ENCODE measurements at places on chromosomes 2 and 18.
A peak's percentile ranks its signal among the peaks of the same experiment; 100 is the strongest.

DNA sequence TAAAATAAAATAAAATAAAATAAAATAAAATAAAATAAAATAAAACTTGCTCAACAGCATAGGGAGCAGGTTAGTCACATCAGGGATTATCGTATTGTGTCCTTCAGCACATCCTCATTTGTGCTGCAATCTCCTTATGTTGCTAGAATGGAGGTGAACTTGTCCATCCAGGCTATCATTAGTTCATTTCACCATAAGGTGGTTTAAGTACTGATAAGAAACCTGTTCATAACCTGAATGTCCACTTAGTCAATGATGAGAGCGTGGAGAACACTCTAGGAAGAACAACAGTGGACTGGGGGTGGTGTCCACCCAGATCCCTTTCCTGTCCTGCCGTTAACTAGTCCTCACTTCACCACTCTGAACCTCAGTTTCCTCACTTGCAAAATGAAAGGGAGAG is 21.9 kb downstream of the DHRS9 start:
- DNase-seq = no peak

DNA sequence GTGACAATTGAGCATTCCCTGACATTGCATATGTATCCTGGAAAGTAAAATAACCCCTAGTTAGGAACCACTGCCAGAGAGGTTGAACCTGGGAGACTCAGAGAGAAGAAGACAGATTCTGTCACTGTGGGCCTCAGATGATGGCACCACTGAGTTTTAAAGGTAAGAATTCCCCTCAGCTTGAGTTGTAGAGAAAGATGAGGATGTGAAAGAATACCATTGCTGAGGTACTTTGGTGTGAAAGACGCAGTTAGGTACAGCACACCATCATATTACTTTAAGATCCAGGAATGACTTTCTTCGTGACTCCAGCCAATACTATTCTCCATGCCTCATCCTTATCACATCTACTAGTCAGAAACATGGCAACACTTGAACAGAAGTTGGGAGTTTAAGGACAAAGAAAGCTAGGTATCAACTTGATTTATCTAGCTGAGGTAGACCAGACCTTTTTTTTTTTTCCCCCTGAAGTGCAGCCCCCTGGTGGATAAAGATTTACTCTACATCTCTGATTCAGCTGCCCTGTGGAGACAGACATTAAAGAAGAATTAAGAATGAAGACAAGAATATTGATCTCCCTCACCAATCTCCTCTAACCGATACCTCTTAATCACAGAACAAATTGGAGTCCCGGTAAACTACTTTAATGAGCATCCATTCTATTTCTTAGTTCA is 630.5 kb upstream of the FANCL start:
- DNase-seq = no peak

GRCh38 chr2:47028846-47029560 is 113.4 kb upstream of the MCFD2 start:
- no peak for DNase-seq

- no peak for DNase-seq
Measured at GRCh38 chr18:9726175-9726574, 18.1 kb downstream of the RAB31 start.

DNA sequence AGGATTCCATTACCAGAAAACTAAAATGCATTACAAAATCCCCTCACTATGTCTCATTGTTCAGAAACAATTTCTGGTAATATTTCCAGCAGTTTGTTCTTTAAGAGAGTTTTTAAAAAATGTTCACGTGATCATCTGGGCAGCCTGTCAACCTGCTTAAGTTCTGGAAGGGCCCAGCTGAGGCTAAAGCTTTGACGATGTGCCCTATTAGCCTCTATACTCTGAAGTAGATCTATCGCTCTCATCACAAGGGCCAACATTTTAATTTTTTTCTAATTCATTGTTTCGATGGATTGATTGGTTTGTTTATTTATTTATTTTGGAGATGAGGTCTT is 205.8 kb downstream of the PRKCE start:
- no peak for DNase-seq

DNA sequence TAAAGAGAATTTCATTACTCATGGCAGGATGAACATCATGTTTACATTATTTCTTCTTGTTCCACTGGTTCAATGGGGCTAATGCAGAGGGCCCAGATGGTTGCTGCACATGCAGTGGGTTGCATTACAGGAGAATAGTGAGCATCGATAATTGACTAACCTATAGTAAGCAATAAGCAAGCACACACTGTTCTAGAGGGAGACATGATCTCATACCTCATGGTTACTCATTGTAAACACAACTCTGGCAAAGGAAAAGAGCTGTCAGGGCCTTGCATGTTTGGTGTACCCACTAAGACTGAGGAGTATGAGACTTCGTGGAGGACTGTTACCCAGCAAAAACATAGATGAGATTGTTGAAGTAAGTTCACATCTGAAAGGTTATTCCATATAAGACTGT is 885.6 kb upstream of the VRK2 start:
- DNase-seq = no peak

GRCh38 chr18:11857177-11857887 is 6.1 kb downstream of the CHMP1B start:
- DNase-seq = peak; percentile 36

DNA sequence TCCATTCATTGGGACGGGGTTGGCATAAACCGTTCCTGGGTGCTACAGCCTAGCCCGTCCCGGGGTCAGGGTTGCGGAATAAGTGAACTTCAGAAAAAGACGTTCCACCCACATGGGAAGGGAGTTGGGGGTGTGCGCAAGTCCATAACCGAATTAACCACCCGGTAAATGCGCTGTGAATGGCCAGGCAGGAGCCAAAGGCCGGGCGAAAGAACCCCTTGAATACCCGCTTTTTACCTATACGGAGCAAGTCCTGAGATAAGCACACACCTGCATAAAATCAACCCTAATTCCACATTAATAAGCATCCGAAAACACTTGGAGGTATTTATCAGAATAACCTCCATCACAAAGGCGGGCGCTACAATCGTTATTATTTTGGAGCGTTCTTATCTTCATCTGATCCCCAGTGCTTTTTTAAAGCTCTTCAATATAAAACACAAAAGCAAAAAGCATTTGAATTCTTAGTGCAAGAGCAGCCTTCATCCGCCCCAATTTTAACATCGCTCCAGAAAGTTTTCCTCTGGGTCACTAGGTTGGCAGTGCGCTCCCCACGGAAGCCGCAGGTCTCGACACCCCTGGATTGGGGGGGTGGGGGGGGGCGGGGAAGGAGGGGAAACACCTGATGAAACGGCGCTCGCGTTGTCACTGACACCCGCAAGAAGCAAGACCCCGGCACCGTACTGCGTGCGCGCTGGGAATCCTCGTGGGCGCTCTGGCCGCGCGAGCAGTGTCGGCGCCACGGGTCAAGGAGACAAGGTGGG is 1.2 kb downstream of the SATB2 start:
- DNase-seq = no peak

GRCh38 chr2:120465012-120465700 is 119.2 kb downstream of the INHBB start:
- DNase-seq = peak; percentile 47

GRCh38 chr2:30231212-30231995 is at the start of gene LBH:
Gene LBH (plus strand): TSS chr2:30231534. CDS start chr2:30231739, 205 bp downstream.
- peak; percentile 96 for DNase-seq

DNA sequence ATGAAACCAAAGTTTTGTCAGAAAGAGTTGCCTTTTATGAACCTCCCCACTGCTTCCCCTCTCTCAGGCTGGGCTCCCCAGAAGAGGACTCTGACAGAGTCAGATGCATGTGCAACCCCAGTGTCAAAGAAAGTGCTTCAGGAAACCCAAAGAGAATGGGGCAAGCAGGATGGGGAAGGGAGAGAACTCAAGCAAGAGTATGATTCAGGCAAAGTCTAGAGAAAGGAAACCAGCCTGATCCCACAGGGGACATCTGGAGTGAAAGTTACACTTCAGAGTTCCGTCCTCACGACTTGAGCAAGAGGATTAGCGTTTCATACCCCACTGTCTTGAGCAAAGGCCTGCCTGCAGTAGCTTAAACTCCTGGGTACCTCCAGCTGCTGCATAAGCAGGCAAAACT is 51.8 kb upstream of the EPC2 start:
- no peak for DNase-seq

- no peak for DNase-seq
Measured at GRCh38 chr2:182845794-182846417, 20.5 kb downstream of the FRZB start.

- no peak for DNase-seq
Measured at GRCh38 chr2:24734741-24735140, 58.5 kb downstream of the PTRHD1 start.

DNA sequence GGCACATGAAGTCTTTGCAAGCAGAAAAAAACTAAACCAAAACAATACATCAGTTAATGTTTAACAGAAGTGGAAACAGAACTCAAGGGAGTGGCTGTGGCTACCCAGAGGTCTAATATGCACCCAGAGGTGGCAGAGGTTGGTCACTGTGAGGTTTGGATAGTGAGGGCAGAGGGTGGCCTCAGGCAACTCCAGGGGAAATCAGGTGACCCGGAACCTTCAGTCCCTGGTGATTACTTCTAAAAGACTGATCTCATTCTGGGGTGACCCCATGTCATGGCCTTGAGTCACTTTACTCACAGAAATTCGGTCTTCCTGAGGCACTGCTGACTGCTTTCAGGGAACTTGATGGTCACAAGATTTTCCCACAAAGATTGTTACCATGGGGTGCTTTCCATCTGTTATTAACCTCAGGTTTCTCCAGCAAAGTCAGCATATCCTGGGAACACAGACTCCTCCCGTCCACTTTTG is 99.4 kb downstream of the TMEM17 start:
- DNase-seq = no peak

- no peak for DNase-seq
Measured at GRCh38 chr2:61042807-61043206, 22.9 kb upstream of the SANBR start.

GRCh38 chr18:74914052-74914591 is 294.8 kb downstream of the PTGR3 start:
- no peak for DNase-seq

- no peak for DNase-seq
Measured at GRCh38 chr2:115389024-115389423, 946.6 kb downstream of the DPP10 start.

DNA sequence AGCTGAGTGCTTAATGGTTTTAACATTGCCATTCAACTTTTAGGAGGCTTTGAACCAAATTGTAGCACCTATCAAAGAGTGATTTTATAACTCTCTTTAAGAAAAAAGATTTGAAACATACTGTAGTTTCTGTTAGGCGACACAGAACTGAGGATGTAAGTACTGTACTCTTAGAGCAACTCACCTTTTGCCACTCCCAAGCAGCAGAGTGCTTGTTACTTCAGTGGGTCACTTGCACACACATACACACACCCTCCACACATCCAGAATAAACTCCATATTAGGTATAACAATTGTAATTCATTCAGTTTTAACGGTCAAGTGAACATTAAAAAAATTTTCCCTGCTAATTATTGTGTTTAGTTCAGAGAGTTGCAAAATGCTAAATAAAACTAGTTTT is 118.3 kb downstream of the CAMKMT start:
- no peak for DNase-seq

DNA sequence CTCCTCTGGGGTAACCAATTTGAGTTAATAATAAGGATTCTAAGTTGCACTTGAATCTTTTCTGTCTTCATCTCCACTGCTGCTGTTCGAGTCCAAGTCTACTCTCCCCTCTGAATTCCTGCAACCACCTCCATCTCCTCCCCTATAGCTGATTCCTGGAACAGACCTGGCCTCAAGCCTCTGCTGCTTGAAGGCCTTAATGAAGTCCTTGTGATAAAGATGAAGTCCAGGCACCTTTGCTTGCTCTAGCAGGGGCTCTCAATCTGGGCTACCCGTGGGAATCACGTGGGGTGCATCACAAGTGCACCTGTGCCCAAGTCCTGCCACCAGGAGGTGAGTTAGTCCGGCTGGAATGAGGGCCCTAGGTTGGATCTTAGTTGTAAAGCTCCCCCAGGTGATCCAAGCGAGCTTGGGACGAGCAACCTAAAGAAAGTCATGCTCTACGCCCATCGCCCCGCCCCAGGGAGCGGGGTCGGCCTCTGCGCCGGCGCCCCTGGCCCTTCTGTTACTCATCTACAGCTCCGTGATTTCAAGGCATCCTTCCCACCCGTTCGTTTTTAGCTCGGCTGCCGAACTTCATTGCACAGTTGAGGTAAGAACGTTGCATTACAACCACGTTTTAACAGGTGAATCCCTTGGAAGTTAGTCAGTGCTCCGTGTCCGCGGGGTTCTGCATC is 905 bp upstream of the IAH1 start:
- DNase-seq = peak; percentile 77

DNA sequence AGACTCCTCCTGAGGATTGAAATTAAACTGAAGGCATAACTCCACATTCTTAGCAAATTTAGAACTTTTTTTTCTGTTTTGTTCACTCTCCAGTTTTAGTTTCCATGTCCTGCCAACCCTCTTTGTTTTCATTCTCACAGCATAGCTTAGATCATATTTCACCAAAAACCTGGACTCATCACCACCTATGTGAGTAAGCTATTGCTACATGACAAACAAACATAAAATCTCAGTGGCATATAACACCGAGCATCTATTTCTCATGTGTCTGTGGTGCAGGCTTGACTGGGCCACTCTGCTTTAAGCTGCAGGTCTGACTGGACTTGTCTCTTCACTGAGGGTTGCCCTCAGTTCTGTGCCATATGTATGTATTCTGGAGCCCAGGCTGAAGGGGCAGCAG is 385.2 kb downstream of the ARHGAP15 start:
- no peak for DNase-seq

GRCh38 chr18:13501891-13502290 is 224.5 kb downstream of the FAM210A start:
- no peak for DNase-seq

- no peak for DNase-seq
Measured at GRCh38 chr2:5777131-5777535, 84.9 kb downstream of the SOX11 start.

DNA sequence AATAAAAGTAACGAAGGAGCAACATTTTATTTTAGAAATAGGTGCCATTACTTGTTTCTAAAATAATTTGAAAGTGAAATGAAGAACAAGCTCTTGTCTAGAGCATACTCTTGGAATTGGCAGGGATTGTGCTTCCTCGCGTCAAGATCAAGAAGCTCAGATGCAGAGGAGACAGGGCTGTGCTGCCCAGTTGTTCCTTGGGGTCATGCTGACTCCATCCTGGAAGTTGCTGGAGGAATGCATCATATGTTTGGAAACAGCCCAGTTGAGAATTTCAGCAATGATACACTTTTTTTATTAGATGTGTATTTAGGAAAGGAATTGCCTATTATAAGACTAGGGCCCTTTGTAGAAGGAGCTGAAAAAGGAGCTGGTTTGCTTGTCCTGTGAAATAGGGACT is 17.2 kb downstream of the LTBP1 start:
- DNase-seq = no peak

- DNase-seq = no peak
Measured at GRCh38 chr2:220057916-220058315, 430.5 kb downstream of the SLC4A3 start.

All from spleen (tissue), 13 donors.